ENCODE measurements at places on chromosomes 1 and 21.

DNA sequence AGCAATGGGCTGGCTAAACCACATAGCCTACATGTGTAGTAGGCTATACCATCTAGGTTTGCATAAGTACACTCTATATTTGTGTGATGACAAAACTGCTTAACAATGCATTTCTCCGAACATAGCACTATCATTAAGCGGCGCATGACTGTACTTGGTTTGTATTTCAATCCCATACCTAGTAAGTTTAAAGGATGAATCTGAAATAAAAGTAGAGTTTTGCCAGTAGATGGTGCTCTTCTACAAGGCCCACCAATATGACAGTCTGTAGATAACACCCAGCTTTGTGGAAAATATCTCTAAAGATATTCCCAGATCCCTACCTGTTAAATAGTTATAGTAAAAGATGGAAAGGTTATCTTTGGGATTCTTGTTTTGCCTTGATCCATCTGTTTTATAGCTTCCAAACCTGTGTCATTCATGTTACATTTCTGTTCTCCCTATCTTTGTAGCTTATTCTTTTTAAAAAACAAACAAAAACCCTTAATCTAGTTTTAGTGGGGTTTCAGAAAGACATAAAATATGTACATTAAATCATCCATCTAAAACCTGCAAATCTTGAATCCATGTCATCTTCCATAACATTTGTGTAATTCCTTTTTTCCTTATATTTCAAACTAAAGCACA lies 33.9 kb upstream of the ASPM start:
- DNase-seq, result no peak

DNA sequence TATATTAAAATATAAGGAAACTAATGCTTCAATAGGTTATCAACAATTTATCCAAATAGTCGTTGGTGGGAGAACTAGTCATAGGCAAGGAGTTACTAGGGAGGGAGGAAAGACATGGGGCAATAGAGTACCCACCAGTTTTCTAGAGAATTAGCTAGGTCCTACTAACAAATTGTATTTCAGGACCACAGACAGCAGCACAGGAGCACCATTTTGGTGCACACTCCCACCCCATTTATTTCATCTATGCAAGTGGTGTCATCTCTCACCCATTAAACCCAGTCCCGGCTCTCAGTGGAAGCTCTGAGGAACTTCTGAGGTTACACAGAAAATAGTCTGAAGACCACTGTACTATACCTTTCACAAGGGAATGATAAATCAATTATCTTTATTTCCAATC lies 89.0 kb upstream of the BCAR3 start:
- no peak for DNase-seq

GRCh38 chr1:24157918-24158481 lies 15.1 kb upstream of the IL22RA1 start:
- no peak for DNase-seq

- DNase-seq, result no peak
These were observed 45.7 kb downstream of the ZC3H11B start for GRCh38 chr1:219566951-219567947.

GRCh38 chr1:203091761-203092330 lies 6.0 kb upstream of the MYOG start:
- no peak for DNase-seq

GRCh38 chr1:227447531-227447990 lies 115.8 kb upstream of the ZNF678 start:
- no peak for DNase-seq

GRCh38 chr1:89831462-89832120 lies 10.8 kb downstream of the LRRC8D start:
- DNase-seq, result no peak

DNA sequence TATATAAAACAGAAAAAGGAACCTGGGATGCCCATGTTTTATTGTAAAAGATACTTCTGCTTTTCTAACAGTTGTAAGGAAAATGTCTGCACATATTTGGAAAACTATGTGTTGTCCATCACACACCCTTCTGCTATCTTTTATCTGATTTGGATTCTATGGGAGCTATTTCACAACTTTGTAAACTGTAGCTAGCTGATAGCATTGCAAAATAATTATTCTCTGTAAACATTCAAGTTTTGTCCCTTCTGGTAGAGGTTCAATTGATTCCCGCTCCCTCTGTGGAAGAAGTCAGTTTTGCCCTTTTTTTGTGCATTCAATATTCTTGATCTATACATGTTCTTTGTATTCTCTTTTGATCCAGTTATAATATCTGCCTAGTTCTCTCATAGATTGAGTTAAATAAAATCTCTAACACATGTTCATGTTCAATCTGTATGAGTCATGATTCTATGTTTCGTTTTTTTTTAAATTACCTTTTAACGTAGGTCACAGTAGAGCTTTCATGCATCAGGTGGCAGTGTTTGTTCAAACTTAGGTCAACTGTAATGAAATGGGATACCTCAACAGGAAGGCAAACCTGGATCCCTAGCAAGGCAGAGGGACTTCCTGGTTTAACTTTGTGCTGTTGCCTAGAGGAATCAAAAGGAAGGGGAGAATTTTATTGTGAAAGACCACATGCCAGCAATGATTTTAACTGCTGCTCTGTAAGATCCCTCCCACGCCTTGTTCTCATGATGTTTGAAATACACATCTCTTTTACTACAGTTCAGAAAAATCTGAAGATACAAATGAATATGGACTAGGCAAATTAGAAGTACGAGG lies 26.0 kb upstream of the BCL9 start:
- DNase-seq, result peak; percentile 52

DNA sequence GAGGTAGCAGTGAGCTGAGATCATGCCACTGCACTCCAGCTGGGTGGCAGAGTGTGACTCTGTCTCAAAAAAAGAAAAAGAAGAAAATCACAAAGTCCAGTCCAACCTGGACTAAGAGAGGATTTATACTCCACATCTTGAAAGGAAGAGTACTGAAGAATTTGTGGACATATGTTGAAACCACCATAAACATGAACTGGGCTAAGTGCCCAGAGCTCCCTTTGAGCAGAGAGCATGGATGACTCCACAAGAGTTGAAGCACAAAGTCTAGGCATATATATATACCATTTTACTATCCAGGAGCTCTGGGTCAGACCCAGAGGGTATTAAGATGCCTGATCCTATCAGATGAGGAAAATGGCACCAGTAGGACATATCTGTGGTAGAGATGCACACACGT lies 86.6 kb downstream of the OMA1 start:
- DNase-seq, result no peak

- no peak for DNase-seq
These were observed 599.6 kb upstream of the PRMT6 start for GRCh38 chr1:106456832-106457231.

DNA sequence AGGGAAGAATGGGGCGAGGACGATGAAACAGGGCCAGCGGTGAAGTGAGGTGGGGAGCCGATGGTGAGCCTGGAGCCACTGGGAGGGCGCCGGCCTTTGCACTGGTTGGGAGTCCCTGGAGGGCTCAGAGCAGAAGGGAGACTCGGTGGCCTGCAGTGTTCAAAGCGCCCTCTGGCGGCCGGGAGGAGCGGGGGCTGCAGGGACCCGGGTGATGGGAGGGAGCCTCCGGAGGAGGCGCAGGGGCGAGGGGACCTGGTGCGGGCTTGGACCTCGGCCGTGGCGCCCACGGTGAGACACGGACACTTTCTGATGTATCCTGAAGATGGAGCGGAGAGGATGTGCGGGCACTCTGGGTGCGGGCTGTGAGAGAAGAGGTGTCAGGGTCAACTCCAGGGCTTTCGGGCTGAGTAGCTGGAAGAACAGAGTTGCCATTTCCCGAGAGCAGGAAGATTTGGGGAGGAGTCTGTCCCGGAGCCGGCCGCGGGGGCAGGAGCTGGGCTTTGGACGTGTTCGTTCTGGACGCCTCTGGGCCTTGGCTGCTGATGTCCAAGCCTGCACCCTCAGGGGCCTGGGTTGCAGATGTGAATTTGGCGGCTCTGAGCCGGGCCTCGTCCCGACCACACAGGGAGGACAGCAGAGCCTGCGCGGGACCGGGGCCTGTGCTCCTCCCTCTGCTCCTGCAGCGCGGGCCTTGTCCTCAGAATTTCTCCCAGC lies 29.7 kb downstream of the HEYL start:
- DNase-seq, result no peak

DNA sequence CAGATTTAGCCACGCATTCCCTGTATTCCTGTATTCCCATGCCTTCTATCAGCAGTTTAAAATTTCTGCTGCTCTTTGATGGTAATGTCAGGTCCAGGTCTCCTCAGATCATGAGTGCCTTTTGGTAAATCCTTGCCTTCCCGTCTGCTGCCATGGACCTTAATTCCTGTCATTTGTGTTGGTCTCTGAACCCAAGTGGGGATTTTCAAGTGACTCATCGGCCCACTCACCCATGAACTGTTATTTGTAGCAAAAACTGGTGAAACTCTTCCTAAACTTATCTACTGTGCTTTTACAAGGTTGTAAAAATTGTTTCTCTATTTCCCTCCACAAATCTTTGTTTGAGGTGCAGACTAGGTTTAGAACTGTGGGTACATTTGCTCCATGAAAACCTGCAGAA lies 47.4 kb downstream of the ACTN2 start:
- DNase-seq, result no peak

DNA sequence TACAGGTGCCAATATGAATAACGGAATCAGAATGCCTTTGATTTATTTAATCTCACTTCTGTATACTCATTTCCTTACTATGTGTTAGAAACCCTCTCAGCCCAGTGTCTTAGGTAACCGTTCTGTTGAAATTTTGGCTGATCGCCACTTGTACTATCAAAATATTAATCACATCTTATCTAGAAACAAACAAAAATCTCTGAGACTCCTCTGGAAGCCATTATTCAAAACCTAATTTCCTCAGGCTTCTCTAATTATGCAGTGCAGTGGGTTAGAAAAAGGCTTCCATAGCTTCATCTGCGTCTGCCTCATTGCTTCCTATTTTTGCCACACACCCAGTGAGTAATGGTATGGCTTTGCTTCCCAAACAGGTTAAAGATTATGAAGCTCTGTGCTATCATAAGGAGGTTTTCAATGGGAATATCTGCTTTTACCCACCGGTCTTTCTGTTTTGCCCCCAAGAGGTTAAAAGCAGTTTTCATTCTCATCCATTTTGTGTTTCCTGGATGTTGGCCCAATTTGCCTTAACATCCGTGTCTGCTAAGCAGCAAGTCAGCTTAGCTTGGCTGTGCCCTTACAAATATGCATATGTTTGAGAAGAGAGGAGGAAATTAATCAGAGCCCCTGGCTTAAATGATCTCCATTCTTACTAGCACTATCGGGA lies 129.6 kb downstream of the RYR2 start:
- no peak for DNase-seq

DNA sequence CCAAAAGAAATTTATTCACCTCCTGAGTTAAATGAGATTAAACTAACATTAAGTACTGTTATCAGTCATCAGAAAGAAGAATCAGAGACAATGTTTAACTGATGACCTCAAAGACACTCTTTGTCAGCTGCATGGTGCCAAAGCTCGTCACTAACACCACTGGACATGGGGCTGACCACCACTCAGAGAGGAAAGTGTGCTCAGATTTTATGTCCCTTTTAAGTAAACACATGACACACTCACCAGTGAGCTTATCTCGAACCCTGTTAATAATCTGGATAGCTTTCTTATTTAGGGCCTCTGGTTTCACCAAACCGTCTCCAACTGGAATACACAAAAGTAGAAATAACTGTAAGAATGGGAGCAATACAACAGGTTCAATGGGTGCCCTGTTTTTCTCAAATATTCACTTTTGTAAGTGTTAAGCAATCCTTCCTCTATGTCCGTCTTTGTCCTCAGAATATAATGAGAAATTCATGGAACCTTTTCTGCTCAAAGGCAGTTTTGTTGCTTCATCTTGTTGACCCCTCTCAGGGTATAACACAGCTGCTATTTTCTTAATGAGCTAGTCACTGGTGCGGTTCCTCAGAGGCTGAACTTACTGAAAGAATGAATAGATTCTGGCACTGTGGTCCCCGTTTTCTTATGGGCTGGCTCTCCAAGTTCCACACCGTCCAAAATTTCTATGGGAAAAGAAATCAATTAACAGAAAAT lies 9.5 kb upstream of the EXOSC10 start:
- peak; percentile 58 for DNase-seq

- no peak for DNase-seq
These were observed 14.2 kb downstream of the UCK2 start for GRCh38 chr1:165841582-165842017.

- no peak for DNase-seq
These were observed 8.4 kb downstream of the MYBPH start for GRCh38 chr1:203167026-203167912.

DNA sequence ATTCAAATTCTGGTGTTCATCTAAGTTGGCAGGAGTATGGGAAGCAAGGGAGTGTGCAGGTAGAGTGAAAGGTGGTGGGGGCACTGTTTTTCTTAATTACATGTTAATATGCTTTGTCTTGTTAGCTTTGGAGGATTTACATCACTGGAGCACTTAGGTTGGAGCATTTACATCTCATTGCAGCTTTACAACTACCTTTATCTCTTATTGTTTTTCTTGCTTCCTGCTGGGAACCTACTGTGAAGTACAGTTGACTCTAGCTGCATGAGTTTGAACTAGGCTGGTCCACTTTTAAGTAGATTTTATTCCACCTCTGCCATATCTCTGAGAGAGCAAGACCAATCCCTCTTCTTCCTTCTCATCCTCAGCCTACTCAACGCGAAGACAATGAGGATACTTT lies 554.8 kb upstream of the B3GALT2 start:
- DNase-seq, result no peak

DNA sequence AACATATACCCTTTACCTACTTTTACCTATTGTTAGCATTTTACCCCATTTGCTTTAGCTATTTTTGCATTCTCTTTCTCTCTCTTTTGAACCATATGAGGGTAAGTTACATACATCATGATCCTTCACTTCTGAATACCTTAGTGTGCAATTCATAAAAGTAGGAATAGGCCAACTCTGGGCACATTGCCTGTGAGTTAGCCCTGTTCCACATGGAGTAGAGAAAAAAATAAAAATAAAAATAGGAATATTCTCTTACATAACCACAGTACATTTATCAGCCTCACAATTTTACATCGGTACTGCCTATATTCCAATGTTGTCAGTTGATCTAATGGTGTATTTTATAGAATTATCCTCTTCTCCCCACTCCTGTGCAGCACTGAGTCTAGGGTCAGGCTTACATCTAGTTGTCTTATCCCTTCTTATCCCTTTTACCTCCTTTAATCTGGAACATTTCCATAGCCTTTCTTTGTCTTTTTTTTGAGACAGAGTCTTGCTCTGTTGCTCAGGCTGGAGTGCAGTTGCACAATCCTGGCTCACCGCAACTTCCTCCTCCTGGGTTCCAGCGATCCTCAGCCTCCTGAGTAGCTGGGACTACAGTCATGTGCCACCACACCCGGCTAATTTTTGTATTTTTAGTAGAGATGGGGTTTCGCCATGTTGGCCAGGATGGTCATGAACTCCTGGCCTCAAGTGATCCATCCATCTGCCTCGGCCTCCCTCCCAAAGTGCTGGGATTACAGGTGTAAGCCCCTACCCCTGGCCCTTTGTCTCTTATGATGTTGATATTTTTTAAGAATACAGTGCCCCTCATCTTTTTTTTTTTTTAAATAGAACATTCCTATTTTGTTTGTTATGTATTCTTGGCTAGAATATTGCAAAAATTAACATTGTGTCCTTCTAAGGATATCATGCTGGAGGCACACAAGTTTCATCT lies 11.1 kb upstream of the SLC30A1 start:
- no peak for DNase-seq

Measured in right lung (tissue), 10 donors.